ENCODE measurements at places on chromosomes 12 and 14.

GRCh38 chr12:14989790-14990189 lies 16.9 kb downstream of the PDE6H start:
- DNase-seq, result no peak

GRCh38 chr12:126667339-126667738 lies 1599.6 kb upstream of the TMEM132C start:
- no peak for DNase-seq

DNA sequence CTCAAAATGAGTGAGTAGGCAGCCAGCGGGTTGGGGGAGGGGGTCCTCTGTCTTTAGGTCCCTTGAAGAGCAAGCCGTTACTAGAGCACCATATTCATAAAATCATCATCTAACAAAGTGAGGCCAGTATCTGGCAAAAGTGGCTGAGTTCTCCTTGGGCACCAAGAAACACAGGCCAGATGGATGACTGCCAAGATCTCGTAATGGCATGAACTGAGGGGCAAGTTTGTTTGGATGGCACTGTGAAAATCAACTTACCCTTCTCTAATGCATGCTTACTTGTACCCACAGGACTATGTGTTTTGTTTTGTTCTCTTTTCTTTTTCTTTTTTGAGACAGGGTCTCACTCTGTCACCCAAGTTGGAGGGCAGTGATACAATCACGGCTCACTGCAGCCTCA lies 41.6 kb downstream of the GNPTAB start:
- DNase-seq, result no peak

- DNase-seq, result no peak
These were observed 1.8 kb downstream of the PXN start for GRCh38 chr12:120263748-120264085.

- no peak for DNase-seq
These were observed 56.0 kb upstream of the HECTD1 start for GRCh38 chr14:31263485-31264133.

DNA sequence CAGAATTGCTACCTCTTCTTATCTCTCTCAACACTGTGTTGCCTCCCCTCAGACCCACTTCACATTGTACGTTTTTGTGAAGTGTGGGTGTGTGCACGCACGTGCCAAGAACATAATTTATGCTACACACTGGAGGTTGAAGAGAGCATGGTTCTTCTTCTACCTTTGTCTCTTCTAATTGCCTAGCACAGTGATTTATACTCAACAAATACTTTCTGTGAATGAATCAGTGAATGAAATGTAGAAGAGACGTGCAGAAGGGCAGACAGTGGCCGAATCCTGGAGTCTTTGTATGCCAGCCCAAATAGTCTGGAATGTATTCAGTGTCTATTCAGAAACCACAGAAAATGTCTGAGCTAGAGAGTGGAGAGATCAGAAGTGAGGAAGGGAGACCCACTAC lies 4.6 kb upstream of the SAMD4A start:
- DNase-seq, result no peak

- DNase-seq, result no peak
These were observed 18.6 kb downstream of the ZDHHC17 start for GRCh38 chr12:76782526-76782925.

DNA sequence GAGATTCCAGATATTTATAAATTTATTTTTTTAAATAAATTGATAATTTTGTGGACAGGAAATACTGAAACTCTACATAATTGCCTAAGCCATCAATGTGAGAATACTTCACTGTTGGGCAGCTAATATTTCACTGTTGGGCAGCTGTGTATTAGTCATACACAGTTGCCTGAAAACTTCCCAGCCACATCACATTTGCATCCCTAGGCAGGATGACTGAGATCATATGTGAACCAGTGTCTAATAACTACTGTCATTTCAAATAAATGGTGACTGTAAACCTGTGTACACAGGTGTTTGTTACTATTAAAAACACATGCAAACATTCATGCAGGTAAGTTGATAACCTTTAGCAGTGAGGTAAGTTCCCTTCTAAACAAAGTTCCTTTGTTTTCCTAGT lies 43.9 kb downstream of the TMTC3 start:
- no peak for DNase-seq

DNA sequence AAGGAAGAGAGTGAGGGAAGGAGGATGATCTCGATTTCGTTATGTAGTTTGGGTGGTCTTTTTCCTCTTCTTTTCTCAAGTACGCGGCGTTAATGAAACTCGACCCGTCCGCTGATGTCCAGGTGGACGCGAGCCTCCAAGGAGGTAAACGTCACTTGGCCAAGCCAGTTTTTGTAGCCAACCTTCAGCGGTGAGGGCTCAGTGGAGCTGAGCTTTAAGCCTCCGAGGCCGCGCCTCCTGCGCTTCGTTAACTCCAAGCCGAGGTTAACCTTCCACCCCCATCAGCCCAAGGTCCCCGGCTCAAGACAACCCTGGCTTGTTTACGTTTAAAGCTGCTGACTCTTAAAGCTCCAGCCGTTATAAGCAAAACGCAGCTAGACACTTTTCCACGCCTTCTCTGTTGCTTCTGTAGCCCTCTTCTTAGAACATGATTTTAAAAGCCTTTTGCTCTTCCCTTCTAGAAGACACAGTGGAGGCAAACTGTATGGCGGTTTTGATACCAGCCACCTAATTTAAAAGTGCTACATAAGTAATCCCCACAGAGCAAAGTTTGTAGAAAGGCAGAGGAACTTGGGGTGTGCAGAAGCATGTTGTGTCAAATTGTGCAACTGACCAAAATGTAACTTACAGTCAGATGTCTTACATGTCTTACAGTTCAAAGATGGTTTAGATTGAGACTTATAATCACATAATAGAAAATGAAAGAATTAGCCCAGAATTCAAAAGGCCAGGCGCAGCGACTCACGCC lies 923 bp upstream of the ITPR2 start:
- DNase-seq, result no peak

GRCh38 chr12:118103601-118104382 lies at the start of gene VSIG10:
Gene VSIG10 (minus strand): TSS chr12:118104011. CDS start chr12:118103671, 340 bp downstream.
- no peak for DNase-seq

DNA sequence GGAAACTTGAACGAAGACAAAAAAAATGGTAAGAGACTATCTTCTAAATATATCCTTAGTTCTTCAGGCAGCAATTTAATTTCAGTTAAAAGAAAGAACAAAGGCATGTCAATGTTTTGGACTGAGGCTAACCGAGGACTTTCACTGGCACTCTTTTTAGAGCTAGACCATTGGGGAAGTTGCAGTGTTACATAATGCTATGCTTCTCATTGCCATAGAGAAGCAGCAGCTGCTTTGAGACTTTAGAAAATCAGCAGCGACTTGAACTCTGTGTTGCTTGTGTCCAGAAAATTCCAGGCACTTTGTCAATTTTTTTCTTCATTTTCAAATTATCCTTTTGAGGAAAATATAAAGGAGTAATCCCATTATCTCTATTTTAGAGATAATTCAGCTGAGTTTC lies 964.2 kb downstream of the NRXN3 start:
- DNase-seq, result no peak

- DNase-seq, result no peak
These were observed 122.4 kb downstream of the ANO6 start for GRCh38 chr12:45338272-45338671.

- DNase-seq, result no peak
These were observed 40.6 kb upstream of the MEG3 start for GRCh38 chr14:100785338-100785615.

- DNase-seq, result no peak
These were observed 17.3 kb downstream of the BAZ1A start for GRCh38 chr14:34857689-34858449.

- no peak for DNase-seq
These were observed 35.8 kb downstream of the MYF5 start for GRCh38 chr12:80752464-80752863.

- DNase-seq, result no peak
These were observed 24.1 kb downstream of the NTF3 start for GRCh38 chr12:5456030-5456429.

GRCh38 chr12:132847363-132848356 lies 19.0 kb upstream of the GOLGA3 start:
- DNase-seq, result no peak

GRCh38 chr14:71621980-71622605 lies 310.1 kb upstream of the RGS6 start:
- DNase-seq, result no peak

- no peak for DNase-seq
These were observed 1.6 kb downstream of the GIT2 start for GRCh38 chr12:109994401-109995175.
